ENCODE measurements at places on chromosomes 12 and 14. TPM values are rescaled to one million over a fixed set of nuclear protein-coding genes. Genes with fewer than 3 reads are reported as not detected.

TAS2R30 gene
- total RNA-seq = 0.25 TPM

CFAP54 gene
- total RNA-seq = 0.14 TPM

IAPP gene
- not detected for total RNA-seq

KRT1 gene
- total RNA-seq = not detected

PLCZ1 gene
- not detected for total RNA-seq

FAM181A gene
- not detected for total RNA-seq

JPH4 gene
- total RNA-seq = 0.19 TPM

EPYC gene
- total RNA-seq = not detected

SLC5A8 gene
- not detected for total RNA-seq

CLEC2A gene
- not detected for total RNA-seq

RNASE3 gene
- total RNA-seq = not detected

SRRM4 gene
- 0.10 TPM for total RNA-seq

DNA sequence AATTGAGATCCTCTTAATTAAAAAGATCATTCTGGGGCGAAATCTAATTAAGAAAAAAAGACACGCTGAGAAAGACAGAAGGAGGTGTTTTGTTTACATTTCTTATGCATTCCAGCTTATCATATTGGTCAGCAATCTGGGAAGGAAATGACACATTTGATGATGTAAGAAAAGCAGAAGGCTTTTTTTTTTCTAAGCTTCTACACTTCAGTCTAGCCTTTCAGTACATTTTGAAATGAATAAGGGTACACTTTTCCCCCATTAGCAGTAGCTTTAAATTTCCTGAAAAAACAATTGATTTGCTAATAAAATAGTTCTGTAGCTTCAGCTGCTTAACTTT, 5.9 kb upstream of the GSC start:
- DNase-seq = no peak

- DNase-seq = no peak
These were observed 274.9 kb downstream of the EMP1 start for GRCh38 chr12:13471471-13471870.

DNA sequence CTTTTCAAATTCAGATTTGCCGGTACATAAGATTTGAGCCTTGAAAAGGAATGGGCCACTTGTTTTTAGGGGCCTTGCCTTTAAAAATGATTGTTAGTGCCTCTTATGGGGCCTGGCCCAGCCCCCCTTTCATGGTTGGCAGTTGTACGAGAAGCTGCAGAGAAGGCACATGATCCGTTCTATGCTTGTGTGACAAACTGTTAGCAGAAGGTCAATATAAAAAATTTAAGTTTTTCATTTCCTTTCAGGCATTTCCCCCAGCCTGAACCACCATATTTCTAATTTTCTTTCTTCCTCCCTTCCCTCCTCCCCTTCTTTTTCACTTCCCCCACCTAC, 119.1 kb downstream of the PLXNC1 start:
- no peak for DNase-seq

- no peak for DNase-seq
These were observed 117.2 kb downstream of the LRRK2 start for GRCh38 chr12:40342010-40342409.

GRCh38 chr12:39798429-39798828, 178.8 kb upstream of the ABCD2 start:
- no peak for DNase-seq

DNA sequence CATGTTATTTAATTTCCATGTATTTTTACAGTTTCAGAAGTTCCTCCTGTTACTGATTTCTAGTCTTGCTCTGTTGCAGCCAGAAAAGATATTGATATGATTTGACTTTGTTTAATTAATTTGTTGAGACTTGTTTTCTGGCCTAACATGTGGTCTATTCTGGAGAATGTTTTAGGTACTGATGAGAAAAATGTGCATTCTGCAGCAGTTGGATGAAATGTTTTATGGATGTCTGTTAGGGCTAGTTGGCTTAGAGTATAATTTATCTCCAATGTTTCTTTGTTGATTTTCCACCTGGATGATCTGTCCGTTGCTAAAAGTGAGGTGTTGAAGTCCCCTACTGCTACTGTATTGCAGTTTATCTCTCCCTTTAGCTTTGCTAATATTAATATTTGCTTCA, 54.4 kb downstream of the GPR137C start:
- no peak for DNase-seq

DNA sequence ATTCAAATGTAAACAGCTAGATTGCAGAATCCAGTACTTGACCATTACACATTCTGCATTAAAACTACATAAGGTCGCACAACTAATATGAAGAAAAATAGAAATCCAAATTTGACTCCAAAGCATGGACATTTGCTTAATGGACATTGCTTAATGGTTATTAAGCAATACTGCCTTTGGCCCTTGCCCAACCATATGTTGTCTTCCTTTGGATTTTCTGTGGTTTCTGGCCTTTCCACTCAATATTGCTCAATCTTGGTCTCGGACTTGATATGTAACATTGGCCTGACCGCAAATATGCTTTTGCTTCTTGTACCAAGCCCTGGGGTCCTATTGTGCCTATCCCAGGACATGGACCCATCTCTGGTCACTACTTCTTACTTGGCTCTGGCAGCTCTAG, 67.2 kb downstream of the PTPRR start:
- DNase-seq = no peak

DNA sequence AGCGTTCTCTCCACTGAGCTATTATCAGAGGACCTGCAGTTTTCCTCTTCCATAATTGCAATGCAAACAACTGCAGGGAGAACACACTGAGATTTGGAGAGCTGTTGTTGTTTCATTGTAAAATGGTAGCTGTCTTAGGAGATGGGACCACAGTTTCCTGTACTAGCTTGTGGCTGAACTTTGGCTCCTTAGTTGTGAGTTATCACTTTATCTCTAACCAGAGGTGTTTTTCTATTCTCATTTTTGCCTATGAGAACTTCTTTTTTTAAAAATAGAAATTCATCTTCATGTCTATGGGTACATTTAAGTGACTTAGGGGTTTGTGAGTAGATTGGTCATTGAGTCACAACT, 216.5 kb downstream of the SLC38A4 start:
- no peak for DNase-seq

DNA sequence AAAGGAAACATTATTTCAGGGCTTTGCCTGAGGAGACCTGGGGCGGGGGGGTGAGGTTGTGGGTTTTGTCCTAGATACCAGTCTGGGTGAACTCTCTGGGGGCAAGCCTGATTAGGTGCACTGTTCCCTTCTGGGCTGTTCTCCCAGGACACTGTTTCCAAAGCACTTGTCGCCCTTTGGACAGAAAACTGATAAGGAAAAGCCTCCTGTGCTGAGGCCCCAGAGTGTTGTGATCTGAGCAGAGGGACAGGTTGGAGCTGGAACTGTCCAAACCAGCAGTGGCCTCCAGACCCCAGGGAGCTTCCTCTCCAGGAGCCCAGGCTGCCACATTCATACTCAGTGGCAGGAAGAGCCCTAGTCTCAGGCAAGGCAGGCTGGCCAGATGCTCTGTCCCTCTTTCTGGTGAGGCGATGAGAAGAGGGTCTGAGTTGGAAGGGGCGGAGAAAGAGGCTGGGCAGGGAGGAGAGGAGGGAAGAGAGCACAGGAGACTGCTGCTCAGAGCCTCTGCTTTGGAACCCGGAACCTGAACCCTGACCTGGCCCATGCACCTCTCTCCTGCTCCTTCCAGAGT, 1.9 kb downstream of the GALNT16 start:
- DNase-seq = peak; percentile 27

- DNase-seq = no peak
These were observed 153.4 kb downstream of the FUT8 start for GRCh38 chr14:65565948-65566347.

- no peak for DNase-seq
These were observed 465.0 kb upstream of the ATP2B1 start for GRCh38 chr12:90173499-90174197.

- no peak for DNase-seq
These were observed 894 bp downstream of the KRT8 start for GRCh38 chr12:52903855-52904508.

- DNase-seq = no peak
These were observed 40.4 kb downstream of the FOS start for GRCh38 chr14:75319021-75319420.

DNA sequence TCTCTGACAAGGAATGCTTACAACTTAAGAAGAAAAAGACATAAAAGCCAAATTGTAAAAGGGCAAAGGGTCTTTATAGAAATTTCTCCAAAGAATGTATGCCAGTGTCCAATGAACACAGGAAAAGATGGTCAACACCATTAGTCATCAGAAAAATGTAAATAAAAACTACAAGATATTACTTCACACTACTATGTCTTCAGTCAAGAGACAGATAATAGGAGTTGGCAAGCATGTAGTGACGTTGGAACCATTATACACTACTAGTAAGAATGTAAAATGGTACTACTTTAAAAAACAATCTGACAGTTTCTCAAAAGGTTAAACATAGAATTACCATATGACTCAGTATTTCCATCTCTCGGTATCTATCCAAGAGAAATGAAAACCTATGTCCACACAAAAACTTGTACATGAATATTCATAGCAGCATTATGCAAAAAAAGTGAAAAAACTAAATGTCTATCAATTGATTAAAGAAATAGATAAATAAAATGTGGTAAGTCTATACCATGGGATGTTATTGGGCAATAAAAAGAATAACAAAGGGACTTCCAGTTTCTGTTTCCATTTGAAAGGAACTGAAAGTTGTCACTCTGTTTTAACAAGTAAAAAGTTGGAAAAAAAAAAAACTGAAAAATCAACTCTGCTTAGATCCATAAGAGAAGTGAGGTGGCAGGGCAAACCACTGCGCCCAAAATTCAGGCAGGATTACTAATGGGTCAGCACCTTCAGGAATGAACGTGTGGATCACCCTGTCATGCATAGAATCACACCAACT, 69.8 kb downstream of the ALG10B start:
- no peak for DNase-seq

DNA sequence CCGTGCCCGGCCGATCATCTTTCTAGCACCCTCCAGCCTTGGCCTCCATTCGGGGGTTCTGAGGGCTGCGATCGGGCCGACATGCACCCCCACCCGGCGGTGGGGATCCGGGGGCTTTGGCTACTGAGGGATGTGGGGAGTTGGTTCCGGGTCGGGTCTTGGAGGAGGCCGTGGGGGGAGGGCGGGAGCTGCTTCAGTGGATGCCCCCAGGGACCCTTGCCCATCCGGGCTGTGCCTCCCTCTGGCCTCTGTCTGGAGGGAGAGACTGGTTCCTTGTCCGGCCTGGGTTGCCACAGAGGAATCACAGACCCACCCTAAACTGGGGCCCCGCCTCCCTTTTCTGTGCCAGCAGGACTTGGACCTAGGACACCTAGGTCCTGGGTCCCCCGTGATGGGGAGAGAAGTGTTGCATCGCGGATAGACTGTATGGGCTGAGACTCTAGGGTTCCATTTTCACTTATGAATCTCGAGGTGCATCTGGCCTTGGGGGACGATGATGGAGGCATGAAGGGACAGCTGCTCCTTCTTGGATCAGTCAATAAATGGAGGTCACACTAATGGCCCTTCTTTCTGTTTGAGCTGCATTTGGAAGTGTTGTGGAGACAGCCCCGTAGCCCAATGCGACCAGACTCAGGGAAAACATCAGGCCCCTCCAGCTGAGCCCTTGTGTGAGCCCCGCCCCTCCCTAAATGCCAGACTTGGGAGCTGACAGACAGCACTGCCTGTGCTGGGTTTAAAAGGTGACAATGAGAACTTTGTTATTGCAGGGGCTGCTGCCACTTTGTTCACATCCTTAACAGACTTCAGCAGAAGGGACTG, 577 bp downstream of the DTX3 start:
- peak; percentile 34 for DNase-seq

- no peak for DNase-seq
These were observed 126.5 kb upstream of the NTF3 start for GRCh38 chr12:5305425-5305824.

DNA sequence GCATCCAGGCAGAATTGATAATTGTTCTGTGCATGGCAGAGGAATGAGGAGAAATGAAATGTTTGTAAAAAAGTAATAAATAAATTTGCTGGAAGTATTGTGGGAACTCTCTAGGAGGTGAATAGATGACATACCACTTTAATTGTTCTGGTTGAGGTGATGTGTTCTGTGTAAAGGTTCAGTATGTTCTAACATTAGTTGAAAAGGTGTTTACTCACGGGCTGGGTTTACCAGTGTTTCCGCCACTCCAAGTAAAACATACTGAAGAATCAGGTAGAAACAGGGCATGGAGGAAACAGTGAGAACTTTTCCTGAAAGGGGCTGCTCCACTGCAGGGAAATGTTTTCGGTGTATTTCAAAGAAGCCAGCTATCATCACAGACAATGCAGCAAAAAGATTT, 53.3 kb downstream of the SLC15A5 start:
- DNase-seq = no peak

GRCh38 chr12:112303004-112303403, 79.2 kb downstream of the HECTD4 start:
- DNase-seq = no peak

DNA sequence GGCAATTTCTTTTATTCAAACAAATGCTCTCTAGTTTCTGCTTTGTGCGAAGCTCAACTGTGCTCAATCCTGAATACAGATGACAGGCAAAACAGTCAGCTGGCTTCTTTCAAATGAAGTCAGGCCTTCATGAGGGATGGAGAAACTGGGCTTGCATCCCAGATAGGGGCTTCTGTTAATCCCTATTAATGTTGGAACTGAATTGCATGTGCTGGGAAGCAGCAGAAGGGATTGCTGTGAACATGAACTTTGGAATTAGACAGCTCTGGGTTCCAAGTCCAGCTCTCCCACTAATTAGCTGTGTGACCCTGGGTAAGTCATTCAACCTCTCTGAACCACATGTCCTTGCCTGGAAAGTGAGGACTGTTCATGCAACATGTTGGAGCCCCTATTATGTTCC, 21.1 kb upstream of the CORO1C start:
- no peak for DNase-seq

DNA sequence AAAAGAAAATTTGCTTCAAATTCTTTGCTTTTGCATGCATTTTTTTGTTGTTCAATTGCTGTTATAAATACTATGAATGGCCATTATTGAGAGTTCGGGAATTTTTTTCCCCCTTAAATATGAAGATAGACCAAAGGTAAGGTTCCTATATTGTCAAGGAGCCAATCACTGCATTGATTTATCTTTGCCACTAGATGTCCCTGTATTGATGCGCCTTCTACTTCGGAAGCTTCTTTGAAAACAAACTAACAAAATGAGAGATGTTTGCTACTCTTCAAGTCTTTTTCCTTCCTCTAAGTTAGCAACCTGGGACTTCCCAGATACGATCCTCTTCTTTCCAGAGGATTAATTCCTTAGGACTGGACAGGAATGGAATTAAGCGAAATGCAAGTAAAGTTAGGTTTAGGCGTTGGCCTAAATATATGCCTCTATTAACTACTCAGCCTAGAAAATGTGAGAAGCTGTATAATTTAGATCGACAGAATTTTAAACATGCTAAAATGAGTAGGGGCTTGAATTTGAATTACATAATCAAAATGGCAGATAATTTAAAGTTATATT, 318.1 kb downstream of the AEBP2 start:
- DNase-seq = no peak

DNA sequence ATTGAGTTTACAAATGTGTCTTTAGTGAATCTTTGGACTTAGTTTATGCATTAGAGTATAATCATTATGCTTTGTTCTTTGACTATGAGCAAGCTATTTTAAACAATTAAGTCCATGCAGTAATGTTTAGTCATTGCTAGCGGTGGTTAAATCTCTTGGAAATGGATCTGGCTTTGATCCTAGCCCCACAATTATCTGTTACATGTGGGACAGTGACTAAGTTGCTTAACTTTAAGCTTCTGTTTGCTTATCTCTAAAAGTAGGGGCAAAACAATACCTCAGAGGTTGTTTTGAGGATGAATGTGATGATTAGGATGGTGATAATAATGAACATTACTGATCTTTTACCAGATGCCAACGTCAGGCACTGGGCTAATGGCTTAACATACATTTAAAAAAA, 124.2 kb downstream of the NPAS3 start:
- no peak for DNase-seq

GRCh38 chr14:35044939-35045797, 904 bp upstream of the FAM177A1 start:
- no peak for DNase-seq

All from psoas muscle (tissue), 8 donors.